Activated CD4-positive, alpha-beta memory T cell treated with anti-CD3 and anti-CD28 coated beads for 36 hours (primary cell): ENCODE measurements at places on chromosomes 11 and 22. TPM values are rescaled to one million over a fixed set of nuclear protein-coding genes. Genes with fewer than 3 reads are reported as not detected.

C11orf65 gene
- total RNA-seq, result 2.0 TPM

OR2AT4 gene
- total RNA-seq, result not detected

MOGAT2 gene
- not detected for total RNA-seq

RBM14 gene
- 121 TPM for total RNA-seq

CD3D gene
- total RNA-seq, result 321 TPM

GAL gene
- total RNA-seq, result 0.97 TPM

MUC2 gene
- not detected for total RNA-seq

KRTAP5-1 gene
- not detected for total RNA-seq

CRYBB2 gene
- total RNA-seq, result not detected

MB gene
- not detected for total RNA-seq

TMA7B gene
- total RNA-seq, result 1.1 TPM

CDC42BPG gene
- total RNA-seq, result 0.69 TPM
